Iris pigment epithelial cell (primary cell): ENCODE measurements at places on chromosomes 3 and 15.

GRCh38 chr3:156782921-156783320, 43.2 kb upstream of the LEKR1 start:
- DNase-seq = no peak

DNA sequence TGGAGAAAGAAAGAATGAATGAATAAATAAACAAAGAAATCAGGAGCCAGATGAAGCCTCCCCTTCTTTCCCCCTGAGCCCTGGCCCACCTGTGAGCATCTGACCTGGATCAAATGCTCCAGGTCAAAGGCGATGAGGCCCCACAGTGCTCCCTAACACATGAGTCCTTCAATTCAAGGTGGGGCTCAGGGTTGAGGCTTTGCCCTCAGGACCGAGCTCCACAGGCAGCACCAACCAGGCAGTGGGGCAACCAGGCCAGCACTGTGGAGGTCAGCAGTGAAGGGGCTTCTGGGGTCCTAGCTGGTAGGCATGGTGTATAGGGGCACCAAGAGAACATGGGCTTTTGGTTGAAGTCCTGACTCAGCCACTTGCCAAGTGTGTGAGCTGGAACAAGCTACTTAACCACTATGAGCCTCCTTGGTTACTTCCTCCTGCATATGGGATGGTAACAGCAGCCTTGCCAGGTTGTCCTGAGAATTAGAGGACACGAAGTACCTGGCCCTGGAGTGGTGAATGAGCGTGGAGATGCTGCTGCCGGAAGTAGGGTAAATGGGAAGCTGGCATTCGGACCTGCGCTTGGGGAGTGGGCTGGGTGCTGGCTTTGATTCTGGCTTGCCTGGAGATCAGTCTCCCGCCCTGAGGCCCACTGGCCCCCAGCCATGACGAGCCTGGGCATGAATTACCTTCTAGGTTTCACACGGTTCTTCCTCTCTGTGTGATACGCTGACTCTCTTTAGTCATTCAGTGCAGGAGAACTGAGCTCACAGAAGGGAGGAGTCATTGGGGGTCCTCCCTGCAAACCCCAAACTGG, 10.0 kb upstream of the PAQR5 start:
- no peak for DNase-seq

GRCh38 chr3:122324871-122325323, at the start of gene CSTA:
Gene CSTA (plus strand): TSS chr3:122325248. CDS start chr3:122325293, 45 bp downstream.
- DNase-seq = peak; percentile 39

- peak; percentile 30 for DNase-seq
Observed at GRCh38 chr3:157089455-157090221, 70.3 kb downstream of the CCNL1 start.

DNA sequence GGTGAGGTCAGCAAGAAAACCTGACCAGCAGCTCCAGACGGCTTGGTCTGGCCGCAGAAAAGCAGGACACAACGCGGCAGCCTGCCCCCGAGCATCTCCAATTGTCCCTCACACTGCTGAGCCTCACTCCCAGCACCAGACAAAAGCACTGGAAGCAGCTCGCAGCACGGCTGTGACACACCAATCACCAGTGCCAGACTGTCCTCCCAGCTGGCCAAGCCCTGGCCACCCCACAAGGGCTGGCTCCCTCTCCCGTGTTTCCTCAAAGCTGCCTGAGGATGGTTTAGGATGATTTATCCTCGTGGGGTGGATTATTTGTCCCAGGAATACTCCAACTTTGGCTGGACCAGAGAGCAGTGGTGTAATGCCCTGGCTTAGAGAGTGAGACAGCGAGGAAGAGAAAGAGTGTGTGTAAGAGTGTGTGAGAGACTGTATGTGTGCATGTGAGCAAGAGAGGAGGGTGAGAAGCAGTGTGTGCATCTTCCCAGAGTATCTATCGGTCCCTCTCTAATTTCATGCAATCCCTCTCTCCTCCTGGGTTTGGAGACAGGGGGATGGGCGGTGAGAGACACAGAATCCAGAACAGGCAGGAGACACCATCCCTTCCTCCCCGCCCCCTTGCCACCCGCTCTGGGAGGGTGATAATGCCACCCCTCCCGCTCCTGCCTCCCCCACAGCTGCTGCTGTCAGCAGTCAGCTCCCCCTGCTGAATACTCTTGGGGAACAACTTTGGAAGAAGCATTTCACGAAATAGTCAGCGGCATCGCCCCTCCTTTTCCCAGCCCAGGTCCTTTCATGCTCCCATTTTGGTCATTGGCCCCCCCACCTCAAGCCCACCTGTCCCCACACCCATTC, 34.2 kb downstream of the SEMA5B start:
- DNase-seq = no peak

DNA sequence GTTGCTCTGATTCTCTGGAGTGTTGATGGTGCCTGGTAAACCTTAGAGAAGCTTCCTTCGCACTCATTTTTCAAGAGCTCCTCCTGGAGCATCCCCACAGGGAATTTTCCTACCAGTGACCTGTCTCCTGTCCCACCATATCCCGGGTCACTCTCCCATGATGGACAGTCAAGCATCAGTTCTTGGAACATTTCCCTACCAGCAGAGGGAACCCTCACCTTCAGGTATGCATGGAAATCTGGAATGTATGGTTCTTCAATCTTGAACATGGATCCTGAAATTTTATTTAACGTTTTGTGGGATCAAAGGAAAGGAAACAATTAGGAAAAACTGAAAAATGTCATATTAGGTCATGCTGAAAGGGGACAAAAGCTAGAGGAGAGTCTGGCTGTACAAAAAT, 153.8 kb downstream of the SPATA16 start:
- no peak for DNase-seq

DNA sequence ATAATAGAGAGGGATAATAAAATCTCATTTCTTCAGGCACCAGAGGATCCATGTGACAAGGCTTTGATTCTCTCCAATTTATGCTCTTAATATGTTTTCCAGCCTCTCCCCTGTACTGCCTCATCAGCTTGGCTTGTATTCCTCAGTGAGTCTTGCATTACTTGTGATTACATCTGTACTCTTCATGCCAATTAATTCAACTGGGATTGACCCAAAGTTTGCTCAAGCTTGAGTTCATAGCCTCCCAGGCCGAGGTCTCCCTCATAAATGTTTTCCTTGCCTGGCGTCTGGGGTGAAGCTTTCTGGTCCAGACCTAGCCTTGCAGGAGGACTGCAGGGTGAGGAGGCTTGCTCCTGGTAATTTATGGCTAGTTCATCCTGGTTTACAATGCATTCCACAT, 146.9 kb downstream of the CHST2 start:
- no peak for DNase-seq

DNA sequence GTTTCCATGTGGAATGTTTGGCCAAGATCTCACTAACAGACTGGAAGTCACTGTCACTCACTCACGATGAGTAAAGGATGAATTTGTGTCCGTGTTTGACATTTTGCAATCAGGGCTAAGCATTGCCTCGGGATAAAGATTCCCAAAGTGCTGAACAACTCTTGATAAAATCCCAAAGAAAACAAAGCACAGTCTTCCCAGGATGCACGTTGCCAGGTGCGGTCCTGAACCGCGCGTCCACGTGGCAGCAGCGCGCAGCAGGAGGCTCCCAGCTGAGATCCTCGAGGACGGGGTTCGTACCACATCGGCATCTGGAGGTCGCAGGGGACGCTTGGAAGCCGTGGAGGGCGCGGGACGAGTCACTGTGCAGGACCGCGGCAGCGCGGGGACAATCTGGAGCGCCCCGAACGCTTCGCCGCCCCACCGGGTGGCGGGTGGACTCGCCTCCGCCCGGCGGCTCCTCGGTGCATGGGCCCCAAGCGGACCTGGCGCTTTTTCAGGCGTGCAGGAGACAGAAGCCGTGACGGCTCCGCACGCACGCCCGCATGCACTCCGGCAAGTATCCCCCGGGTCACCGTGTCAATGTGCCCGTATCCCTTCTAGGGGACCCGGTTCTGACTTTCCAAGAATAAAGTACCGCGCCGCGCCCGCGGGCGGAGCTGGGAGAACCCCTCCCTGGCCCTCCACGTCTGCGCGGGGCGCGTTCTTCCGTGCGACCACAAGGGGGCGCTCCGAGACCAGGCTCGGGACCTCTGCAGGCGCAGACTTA, 17.7 kb downstream of the CPN2 start:
- peak; percentile 83 for DNase-seq

- DNase-seq = no peak
Observed at GRCh38 chr15:41285285-41285684, 47.1 kb downstream of the OIP5 start.

DNA sequence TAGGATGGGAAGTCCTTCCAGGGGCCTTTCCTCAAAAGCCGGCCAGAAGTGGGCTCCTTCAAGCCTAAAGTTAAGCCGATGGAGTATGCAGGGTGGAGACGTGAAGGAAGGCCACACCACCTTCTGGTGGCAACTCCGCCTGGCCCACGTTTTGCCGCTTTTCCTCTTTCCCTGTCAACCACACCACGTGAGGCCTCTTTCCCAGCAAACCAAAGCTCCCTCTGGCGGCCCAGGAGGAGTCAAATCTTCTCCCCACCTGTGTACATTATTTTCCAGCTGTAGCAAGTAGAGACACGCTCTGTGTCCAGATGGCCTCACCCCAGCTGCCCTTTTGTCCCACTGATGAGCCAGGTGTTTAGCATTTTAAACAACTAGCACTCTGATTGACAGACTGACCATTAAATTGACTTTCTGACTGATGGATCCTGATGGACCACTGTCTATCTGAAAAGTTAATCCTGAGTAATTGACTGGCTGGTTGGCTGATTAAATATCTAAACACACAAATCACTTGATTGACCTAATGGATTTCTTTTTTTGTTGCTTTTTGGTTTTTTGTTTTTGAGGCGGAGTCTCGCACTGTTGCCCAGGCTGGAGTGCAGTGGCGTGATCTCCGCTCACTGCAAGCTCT, 59.6 kb upstream of the ZBTB38 start:
- peak; percentile 64 for DNase-seq

DNA sequence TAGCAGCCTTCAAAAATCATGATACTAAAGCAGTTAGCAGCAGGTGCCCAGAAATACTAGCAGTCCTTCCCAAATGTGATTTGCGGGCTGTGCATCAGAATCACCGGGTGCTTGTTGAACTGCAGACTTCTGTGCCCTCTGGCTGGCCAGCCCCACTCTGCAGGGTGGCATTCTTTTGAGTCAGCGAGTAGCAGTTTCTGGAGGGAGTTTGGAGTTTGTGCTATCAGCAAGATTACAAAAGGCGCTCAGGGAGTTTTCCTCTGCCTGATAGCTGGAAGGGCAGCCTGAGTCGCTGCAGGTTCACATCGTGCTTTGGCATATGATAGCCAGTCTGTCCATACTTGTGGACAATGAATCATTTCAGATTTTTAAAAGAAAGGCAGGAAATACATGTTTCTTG, 57.6 kb downstream of the CLDN11 start:
- DNase-seq = no peak

- no peak for DNase-seq
Observed at GRCh38 chr15:88607951-88608350, 13.2 kb upstream of the AEN start.

- peak; percentile 52 for DNase-seq
Observed at GRCh38 chr3:23052620-23053019, 150.5 kb upstream of the UBE2E2 start.

DNA sequence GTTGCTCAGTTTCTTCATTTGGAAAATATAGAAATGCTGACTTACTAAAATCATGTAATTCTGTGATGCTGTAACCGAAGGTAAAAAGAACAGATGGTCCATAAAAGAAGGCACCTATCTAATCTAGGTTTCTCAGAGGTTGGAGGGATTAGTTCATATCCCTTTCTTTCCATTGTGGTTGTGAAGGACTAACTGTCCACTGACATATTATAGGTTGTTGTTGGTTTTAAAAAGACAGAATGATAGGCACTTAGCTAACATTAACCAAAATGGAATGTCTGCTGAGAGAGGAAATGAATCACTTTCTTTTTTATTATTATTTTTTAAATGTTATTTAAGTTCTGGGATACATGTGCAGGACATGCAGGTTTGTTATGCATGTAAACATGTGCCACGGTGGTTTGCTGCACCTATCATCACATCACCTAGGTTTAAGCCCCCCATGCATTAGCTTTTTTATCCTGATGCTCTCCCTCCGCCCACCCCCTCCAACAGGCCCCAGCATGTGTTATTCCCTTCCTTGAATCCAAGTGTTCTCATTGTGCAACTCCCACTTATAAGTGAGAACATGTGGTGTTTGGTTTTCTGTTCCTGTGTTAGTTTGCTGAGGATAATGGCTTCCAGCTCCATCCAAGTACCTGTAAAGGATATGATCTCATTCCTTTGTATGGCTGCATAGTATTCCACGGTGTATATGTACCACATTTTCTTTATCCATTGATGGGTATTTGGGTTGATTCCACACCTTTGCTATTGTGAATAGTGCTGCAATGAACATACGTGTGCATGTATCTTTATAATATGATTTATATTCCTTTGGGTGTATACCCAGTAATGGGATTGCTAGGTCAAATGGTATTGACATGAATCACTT, 45.8 kb downstream of the ALDH1A2 start:
- peak; percentile 81 for DNase-seq

DNA sequence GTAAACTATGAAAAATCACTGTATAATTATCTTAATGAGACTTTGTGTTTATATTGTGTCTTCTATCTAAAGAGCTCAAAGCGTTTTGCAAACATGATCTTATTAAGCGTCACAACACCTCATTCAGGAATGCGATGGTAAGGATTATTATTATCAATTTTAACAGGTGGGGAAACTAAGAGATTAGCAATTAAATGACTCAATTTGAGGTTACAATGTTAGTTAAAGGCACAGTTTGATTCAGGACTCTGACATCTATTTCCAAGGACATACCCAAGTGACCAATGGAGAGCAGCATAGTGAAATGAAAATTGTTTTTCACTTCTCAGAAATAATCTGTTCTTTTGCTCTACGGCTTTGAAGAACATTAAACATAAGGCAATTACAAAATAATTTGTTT, 74.6 kb downstream of the FMN1 start:
- no peak for DNase-seq

DNA sequence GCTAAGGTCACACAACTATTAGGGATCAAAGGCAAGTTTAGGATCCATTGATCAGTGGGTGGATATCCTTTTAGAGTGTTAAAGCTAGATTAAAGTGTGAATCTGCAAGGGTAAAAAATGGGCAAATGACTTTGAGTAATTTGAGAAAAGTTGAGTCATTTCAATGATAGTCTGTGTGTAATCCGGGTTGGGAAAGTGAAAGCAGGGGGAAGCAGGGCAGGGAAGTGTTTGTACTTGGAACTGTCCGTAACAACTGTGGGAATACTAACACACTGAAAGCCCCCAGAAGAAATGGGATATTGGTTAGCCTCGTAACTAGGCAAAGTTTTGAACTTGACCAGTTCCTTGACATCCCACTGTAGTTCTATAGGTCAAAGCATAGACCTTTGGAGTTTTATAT, 187.2 kb upstream of the SLITRK3 start:
- peak; percentile 0 for DNase-seq

DNA sequence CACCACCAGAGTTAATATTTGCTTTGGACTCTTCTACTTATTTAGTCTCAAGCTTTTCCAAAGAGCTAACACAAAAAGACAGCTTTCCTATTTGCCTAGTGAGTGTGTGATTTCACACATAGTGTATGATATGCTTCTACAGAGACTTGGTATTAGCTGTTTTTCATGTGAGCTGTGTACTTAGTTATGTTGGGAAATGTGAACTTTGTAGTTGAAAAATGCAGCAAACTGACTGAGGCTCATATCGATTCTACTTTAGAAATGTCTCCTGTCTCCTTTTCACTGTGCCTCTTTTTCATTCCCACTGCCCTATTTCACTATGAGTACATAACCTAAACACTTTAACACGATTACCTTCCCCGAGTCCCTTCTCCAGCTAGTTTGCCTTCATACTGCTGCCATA, 136.5 kb downstream of the ALCAM start:
- peak; percentile 32 for DNase-seq
